SHP77 treated with DMSO at 0.1 percent for 48 hours (cell line): ENCODE measurements at places on chromosomes 13 and 19.

- no peak for DNase-seq
Observed at GRCh38 chr19:8116437-8117293, 32.7 kb downstream of the FBN3 start.

DNA sequence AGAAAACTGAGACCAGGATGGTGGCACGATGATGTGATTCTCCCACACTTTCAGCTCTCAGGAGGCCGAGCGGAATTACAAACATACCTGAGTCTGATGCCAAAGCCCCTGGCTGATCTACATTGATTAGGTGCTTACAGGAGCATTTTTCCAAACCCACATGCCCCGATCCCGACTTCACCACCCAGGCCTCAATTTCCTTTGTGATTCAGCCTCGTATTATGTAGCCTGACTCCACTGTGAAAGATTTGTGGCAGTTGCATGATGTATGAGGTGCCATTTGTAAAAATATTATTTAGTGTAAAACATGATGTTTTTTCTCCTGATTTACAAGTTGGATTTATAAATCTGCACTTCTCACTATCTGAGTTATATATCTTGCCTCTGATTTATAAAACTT is 118.0 kb downstream of the TSHZ3 start:
- DNase-seq: no peak

DNA sequence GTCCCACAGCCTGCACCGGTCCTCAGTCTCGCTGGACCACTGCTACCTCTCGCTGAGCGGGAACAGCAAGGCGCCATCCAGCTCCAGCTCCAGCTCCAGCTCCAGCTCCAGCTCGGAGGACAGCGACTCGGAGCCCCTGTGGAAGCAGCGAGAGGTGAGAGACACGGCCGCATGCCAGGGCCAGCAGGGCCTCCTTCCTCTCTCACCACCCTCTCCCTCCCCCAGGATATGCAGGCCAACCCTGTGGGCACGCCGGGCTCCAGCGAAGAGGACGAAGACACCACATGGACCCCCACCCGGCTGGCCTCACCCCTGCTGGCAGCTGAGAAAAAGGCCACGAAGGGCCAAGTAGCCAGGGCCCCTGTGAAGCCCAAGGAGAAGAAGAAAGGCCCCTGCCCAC is 7.3 kb downstream of the SIX5 start:
- no peak for DNase-seq

DNA sequence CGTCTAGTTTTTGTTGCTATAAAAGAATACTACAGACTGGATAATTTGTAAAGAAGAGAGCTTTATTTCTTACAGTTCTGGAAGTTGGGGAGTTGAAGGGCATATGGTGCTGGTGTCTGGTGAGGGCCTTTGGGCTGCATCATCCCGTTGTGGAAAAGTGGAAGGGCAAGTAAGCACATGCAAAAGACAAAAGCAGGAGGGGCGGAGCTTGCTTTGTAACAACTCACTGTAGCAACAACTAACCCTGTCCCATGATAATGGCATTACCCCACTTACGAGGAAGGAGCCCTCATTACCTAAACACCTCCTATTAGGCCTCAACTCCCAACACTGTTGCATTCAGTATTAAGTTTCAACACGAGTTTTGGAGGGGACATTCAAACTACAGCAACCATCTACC is 7.2 kb upstream of the DNAJC15 start:
- DNase-seq: no peak
